ENCODE measurements at places on chromosomes 3 and 15.

DNA sequence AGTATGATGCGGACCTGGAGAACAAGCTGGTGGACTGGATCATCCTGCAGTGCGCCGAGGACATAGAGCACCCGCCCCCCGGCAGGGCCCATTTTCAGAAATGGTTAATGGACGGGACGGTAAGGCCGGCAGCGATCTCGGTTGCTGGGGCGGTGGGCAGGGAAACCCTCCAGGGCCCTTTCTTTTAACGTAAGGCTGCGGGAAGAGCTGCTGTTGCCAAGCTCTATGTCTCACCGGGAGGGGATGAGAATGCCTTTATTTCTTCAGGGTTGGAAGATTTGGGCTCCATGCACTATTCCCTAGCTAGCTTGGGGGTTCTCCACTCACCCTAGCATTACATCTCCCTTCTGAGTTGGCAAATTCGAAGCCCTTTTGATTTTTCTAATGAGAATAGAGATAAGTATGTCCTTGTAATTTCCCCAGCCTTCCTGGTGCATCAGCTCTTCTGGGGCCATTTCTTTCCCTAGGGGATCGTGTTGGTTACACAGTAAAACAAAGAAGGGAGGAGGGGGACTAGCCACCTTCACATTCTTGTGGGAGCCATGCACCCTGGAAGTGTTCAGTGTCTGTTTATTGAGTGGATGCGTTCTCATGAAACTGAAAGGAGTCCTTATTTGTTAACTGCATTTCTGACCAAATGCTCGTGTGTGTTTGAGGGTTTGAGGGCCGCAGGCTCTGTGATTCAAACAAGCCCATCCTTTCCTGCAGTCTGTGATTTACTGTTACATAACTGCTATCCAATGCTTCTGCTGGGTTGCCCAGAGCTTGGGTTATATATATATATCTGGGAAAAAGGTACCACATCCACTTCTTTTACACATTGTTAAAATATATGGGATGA, 982 bp downstream of the TAGLN3 start:
- no peak for DNase-seq

DNA sequence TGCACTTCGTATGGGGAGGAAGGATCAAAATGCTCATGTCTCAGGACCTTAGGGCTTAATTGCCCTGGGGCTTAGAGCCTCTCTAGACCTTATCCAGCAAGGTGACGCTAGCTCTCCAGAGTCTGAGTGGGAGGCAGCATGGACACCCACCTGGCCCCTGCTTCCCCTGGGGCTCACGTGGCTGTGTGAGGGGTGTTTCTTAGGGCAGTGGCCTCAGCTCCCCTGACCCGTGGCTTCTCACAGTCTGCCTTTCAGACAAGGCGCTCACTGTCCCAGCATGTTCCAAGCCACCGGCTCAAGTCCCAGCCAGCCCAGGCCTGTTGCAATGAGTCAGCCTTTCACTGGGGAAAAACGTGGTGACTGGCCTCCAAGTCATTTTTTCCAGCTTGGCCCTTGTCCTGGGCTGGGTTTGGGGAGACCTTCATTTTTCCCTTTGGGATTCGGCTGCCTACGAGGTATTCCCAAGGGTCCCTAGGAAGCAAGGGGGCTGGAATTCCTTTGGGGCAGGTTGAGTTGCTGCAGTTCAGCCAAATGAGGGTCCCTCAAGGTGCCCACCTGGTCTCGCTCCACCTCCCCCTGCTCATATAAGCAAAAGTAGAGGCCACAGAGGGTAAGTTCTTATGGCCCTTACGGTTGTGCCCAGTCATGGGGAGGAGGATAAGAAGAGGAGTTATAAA, 15.7 kb downstream of the BHLHE40 start:
- no peak for DNase-seq

DNA sequence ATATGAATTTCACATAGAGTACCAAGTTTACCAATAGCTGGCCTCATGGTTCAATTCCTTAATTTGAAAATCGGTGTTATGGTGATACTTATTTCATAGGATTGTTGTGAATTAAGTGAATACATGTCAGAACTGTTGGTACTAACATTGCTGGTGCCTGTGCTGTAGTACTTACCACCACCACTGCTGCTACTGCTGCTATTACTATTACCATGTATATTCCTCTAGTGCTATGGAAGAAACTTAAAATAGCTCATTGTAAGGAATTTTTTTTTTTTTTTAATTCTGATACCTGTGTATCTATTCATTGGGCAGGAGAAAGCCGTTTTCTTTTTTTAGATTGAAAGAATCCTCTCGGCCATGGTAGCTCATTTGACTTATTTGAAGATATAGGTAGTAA, 3.6 kb downstream of the FYTTD1 start:
- no peak for DNase-seq

- DNase-seq = no peak
Measured at GRCh38 chr3:79286882-79287281, 480.9 kb downstream of the ROBO1 start.

- no peak for DNase-seq
Measured at GRCh38 chr15:98730860-98731711, 82.7 kb downstream of the IGF1R start.

DNA sequence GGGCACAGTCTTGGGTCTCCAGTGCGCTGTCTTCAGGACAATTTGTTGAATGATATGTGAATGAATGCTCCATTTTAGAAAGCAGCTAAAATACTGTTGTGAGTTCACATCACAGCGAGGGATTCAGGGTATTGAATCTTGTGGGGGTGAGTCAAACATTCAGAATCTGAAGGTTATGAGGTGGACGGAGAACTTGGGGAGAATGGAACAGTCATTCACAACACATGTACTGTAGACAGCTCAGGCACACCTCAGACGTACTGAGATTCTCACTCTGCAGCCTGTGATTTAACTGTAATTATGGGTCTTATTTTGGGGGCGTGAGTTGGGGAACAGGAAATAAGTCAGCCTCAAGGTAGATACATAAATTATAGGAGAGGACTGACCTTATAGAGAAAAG, 13.9 kb downstream of the CRYBG3 start:
- DNase-seq = no peak

GRCh38 chr3:5013021-5013906, 34.0 kb downstream of the BHLHE40 start:
- no peak for DNase-seq

DNA sequence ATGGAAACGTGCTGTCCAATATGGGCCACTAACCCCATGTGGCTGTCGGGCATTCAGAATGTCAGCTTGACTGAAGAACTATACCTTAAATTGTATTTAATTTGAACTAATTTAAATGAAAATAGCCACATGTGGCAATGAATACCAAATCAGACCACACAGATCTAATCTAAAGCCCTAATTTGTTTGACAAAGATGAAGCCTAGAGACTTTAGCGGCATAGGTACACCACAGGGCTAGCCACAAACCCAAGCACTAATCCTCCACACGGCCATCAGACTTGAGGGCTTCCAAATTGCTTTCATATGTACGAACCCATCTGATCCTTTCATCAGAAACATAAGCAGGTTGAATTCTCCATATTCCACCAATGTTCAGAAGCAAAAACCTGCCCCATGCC, 81.4 kb downstream of the SHQ1 start:
- no peak for DNase-seq

DNA sequence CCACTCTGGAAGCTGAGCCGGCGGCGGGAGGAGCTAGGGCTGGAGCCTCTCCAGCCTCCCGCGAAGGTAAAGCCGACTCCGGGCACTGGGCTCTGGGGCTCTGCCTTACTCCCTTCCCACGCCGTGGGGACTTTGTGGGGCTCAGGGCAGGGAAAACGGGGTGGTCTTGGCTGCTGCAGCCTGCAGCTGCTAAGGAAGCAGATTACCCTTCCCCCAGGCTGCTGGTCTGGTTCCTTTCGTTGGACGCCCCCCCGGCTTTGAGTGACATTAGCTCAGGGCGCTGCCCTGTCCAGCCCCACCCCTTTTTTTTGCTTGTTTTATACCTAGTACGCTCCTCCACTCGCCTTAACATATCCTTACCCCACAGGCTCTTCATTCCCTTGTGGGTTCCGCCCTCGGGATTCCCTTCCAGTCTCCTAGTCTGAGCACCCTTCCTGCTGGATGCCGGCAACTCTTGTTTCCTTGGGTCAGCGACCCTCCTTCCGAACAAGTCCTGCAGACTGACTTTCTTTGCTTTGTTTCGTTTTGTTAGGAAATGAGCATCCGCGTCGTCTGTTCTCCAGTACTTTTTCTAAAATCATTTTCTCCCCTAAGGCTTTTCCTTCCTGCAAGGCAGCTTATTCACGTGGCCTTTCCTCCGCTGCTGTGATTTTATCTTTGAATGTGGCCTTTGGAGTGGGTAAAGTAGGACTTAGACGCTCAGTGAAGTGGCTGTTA, 551 bp downstream of the DNAJC13 start:
- peak; percentile 17 for DNase-seq

GRCh38 chr15:80769829-80770705, 9.1 kb upstream of the CEMIP start:
- DNase-seq = no peak

DNA sequence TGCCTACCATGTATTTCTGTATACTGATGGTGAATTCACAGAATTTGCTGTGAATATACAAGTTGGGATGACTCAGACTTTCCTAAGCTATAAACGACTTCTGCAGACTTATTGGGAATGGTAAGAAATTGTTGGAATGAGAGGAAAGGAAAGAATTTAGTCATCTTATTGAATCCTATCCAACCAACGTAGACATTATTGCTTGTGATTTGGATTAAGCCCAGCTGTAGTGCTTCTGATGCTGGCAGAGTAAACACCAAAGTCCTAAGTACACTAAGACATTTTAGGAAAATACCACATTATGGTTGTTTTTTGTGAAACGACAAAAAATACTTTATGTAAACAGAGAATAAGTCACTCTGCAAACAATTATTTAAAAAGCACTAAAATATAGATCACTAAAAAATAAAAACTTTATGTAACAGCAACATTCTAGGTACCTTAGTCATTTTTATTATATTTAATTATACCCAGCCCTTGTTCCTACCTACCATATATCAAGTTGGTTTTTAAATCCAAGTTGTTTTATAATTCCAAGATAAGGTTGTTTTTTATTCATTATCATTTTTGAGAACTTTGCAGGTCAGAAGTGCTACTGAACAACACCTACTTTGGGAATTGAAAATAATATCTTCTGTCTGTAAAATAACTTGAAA, 99.2 kb upstream of the MLF1 start:
- no peak for DNase-seq

DNA sequence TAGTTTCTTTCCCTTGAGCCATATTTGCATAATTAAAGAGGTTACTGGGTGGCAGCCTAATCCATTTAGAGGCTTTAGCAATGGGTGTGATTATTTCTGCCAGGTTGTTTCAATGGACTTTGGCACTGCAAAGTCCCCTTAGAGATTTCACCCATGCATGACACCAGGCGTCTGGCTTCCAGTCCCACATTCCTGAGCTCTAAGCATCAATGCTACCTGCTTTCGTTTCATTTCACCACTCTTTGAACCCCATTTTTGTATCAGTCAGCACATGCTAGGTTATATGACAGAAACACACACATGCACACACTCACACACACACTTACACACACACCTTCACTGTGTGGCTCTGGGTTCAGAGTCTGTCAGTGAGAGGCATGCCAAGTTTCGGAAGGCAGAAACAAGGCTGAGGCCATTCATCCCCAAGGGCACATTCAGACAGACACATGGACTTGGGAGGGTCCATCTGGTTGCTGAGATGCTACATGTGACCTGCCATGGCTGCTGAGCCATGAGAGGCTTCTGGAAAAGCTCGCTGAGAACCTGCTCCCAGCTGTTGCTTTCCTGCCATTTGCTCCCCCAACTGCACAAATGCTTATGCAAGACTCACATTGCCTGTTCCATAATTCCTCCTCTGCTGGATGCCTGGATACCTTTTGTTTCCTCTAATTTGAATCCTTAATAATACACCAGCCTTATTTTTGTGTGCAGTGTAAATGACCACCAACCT, 354.1 kb downstream of the GABRG3 start:
- DNase-seq = no peak

GRCh38 chr3:152319256-152319655, 50.5 kb downstream of the MBNL1 start:
- DNase-seq = no peak

DNA sequence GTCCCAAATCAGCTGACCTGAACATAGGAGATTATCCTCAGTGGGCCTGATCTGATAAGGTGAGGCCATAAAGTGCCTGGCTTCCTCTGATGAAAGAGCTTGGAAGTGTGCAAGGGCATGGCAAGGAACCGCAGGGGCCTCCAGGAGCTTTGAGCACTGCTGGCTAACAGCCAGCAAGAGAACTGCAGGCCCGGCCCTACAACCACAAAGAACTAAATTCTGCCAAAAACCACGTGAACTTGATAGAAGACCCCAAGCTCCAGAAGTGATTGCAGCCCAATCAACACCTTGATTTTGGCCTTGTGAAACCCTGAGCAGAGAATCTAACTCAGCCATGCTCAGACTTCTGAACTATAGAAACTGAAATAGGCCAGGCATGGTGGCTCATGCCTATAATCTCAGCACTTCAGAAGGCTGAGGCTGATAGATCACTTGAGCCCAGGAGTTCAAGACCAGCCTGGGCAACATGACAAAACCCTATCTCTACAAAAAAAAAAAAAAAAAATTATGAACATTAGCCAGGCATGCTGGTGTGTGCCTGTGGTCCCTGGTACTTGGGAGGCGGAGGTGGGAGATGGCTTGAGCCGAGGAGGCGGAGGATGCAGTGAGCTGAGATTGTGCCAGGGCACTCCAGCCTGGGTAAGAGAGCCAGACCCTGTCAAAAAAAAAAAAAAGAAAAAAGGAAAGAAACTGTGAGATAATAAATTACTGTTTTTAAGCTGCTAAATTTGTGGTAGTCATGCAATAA, 7.7 kb upstream of the DIS3L start:
- no peak for DNase-seq

- no peak for DNase-seq
Measured at GRCh38 chr3:147702509-147702908, 293.3 kb downstream of the ZIC1 start.

- peak; percentile 3 for DNase-seq
Measured at GRCh38 chr15:71443538-71443937, 328.3 kb downstream of the THSD4 start.

DNA sequence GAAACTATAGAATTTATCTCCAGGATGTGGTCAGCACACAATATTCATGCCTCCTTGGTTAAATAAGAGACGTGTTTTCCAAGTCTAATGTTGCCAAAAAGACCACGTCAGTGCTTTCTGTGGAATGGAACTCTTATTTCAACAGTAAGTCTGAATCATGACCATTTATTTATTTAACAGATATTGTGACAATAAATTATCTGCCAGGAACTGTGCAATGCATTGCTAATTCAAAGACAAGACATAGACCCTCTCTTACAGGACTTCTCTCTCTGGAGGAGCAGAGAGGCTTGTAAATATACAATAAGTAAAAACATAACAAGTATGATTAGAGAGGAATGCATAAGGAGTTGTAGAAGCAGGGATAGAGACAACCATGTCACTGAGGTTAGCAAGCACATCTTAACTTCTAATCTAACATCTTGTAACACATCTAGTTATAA, 227.5 kb downstream of the DTWD1 start:
- DNase-seq = no peak
